Activated naive CD8-positive, alpha-beta T cell treated with anti-CD3 and anti-CD28 coated beads, Interleukin-2, amount 10 ng/mL, durations not matched to agents 7 days and 5 days (primary cell): ENCODE measurements at places on chromosomes 1 and 21. TPM values are rescaled to one million over a fixed set of nuclear protein-coding genes. Genes with fewer than 3 reads are reported as not detected.

DNA sequence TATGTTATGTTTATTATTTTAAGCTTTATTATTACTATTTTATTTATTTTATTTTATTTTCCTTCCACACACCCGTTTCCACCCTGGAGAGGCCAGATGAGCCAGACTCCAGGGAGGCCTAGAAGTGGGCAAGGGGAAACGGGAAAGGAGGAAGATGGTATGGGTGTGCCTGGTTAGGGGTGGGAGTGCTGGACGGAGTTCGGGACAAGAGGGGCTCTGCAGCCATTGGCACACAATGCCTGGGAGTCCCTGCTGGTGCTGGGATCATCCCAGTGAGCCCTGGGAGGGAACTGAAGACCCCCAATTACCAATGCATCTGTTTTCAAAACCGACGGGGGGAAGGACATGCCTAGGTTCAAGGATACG is 468 bp upstream of the MX1 start:
- peaks cover 67% of the 10 kb centered on the region for H3K4me1 ChIP-seq
- peak overlapping the region; percentile 98 for H3K27ac ChIP-seq
- no peak for DNase-seq
- H3K27me3 ChIP-seq, result no peaks in the 10 kb centered on the region
- peak overlapping the region; percentile 97 for H3K4me3 ChIP-seq

GRCh38 chr1:1112237-1112985 is 3.5 kb downstream of the C1orf159 start:
- no peak overlapping the region for H3K27ac ChIP-seq
- peaks cover 13% of the 10 kb centered on the region for H3K4me1 ChIP-seq
- H3K27me3 ChIP-seq, result no peaks in the 10 kb centered on the region
- H3K4me3 ChIP-seq, result no peak overlapping the region
- H3K36me3 ChIP-seq, result peaks cover 38% of the 10 kb centered on the region
- DNase-seq, result no peak

Gene HCN3
- 5.0 TPM for total RNA-seq

DNA sequence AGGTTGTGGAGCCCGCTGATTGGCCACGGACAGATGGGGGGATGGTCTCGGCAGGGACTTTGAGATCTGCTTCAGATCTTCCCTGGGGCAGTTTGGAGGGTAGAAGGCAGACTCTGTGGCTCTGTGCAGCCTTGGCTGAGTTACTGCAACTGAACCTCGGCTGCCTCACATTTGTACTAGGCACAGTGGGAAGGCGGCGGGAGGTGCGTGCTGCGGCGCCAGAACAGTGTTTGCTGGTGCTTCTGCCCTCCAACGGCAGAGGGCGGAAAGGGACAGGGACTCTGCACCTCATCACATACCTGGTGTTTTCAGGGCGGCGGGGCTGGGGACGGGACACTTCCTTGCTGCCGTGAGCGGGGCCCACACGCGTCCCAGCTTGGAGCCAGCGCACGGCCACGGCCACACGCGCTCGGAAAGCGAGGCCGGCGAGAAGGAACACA is 26.2 kb downstream of the SLC66A1 start:
- H3K4me3 ChIP-seq, result no peak overlapping the region
- peaks cover 13% of the 10 kb centered on the region for H3K36me3 ChIP-seq
- peaks cover 2% of the 10 kb centered on the region for H3K4me1 ChIP-seq
- H3K27me3 ChIP-seq, result no peaks in the 10 kb centered on the region
- H3K27ac ChIP-seq, result no peak overlapping the region

Gene CR1L
- 1.1 TPM for total RNA-seq

Gene SLC1A7
- total RNA-seq, result not detected

Gene NES
- not detected for total RNA-seq

GRCh38 chr1:1920057-1920607 is 1.1 kb upstream of the TMEM52 start:
- H3K27me3 ChIP-seq, result no peaks in the 10 kb centered on the region
- no peaks in the 10 kb centered on the region for H3K4me1 ChIP-seq
- H3K36me3 ChIP-seq, result no peaks in the 10 kb centered on the region
- no peak overlapping the region for H3K4me3 ChIP-seq

Gene DOP1B
- 24.1 TPM for total RNA-seq

Gene LCE2A
- not detected for total RNA-seq

DNA sequence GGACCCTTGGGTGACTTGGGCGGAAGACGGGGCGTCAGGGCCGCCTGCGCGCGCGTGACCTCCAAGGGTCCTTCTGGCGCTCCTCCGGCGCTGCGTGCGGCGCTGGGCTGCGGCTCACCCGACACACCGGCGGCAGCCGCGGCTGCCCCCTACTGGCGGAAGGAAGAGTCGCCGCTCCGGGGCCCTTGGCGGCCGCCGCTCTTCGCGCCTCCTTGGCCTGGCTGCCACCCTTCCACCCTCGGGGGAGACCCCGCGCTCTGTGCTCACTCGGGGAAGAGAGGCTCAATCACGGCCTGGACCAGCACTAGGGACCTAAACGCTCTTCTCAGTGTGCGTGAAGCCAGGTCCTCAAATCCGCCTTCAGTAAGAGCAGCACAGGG is 89.7 kb downstream of the DMRTA2 start:
- H3K4me3 ChIP-seq, result peak overlapping the region; percentile 38
- no peak overlapping the region for H3K27ac ChIP-seq
- DNase-seq, result peak; percentile 73
- H3K27me3 ChIP-seq, result peaks cover 30% of the 10 kb centered on the region

DNA sequence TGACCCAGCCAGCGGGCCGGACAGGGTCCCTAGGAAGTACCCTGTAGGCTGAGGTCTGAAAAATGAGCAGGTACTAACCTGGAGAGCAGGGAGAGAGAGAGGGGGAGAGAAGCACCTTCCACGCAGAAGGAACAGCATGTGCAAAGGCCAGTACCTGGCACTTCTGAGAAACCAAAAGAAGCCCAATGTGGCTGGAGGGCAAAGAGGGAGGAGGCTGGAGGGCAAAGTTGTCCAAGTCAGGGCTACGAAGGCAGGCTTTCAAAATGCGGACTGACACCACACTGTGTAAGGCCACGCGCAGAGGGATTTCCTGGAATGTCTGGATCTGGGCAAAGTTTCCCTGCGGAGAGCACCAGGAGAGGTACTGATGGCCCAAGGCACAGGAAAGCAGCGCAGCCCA is 64.4 kb downstream of the SSBP3 start:
- H3K27ac ChIP-seq, result no peak overlapping the region
- H3K27me3 ChIP-seq, result no peaks in the 10 kb centered on the region
- H3K4me3 ChIP-seq, result no peak overlapping the region
